ENCODE measurements at places on chromosomes 7 and 10. TPM values are rescaled to one million over a fixed set of nuclear protein-coding genes. Genes with fewer than 3 reads are reported as not detected.

DNA sequence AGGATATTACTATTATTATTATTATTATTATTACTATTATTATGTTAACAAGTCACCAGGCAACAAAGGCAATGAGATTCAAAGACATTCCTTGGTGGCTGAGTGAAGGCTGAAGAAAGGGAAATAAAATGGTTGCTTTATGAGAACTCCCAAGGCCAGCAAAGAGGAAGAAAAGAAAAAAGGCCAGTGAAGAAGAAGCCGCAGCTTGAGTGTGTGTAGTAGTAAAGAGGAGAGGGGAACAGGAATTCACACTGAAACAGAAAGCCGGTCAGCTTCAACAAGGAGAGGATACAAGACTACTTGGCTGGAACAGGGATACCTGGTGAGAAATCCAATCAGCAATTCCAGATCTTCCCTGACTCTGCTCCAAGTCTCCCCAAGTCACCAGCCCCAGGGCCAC, 42.4 kb downstream of the PLXNA4 start:
- DNase-seq, result no peak
- H3K36me3 ChIP-seq, result no peaks in the 10 kb centered on the region
- no peaks in the 10 kb centered on the region for H3K4me1 ChIP-seq
- H3K4me3 ChIP-seq, result no peak overlapping the region
- no peak overlapping the region for H3K27ac ChIP-seq

DNA sequence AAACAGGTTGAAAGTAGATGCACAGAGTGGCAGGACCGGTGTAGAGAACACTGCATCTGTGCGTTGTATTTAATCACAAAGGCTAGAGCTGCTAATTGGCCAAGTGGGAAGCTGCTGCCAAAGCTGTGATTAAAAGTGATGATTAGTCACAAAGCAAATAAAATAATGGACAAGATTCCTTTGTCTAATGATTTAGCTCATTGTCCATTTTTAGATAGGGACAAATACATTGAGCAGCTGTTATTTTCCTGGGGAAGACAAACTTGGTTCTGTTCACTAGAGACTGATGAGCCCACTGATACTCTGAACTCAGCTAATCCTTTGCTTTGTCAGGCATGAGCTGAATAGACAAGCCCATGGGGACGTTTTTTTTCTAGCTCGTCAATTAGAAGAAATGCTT, 19.7 kb downstream of the UBE3C start:
- H3K4me1 ChIP-seq, result peaks cover 38% of the 10 kb centered on the region
- peak overlapping the region; percentile 73 for H3K27ac ChIP-seq
- peaks cover 2% of the 10 kb centered on the region for H3K36me3 ChIP-seq
- no peaks in the 10 kb centered on the region for H3K27me3 ChIP-seq
- H3K4me3 ChIP-seq, result no peak overlapping the region
- no peak for DNase-seq

DNA sequence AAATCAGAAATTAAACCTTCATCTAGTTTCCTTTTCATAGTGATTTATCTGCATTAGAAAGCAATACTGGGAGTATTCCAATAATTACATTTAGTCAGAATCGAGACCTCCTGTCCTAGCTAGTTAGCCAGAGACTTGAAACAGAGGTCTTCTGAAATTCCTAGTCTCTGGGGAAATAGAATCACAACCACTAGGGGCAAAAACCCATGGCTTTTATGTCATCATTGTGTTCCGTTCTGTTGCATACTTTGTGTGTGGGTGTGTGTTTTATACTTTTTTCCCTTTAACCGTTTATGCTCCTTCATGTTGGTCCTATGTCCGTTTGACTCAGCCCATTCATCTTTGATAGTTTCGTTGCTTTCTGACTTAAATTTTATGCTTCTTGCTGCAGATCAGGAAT, 79.8 kb downstream of the RALA start:
- H3K4me1 ChIP-seq, result no peaks in the 10 kb centered on the region
- H3K36me3 ChIP-seq, result peaks cover 19% of the 10 kb centered on the region
- H3K27ac ChIP-seq, result no peak overlapping the region
- no peak for DNase-seq
- no peaks in the 10 kb centered on the region for H3K27me3 ChIP-seq

DNA sequence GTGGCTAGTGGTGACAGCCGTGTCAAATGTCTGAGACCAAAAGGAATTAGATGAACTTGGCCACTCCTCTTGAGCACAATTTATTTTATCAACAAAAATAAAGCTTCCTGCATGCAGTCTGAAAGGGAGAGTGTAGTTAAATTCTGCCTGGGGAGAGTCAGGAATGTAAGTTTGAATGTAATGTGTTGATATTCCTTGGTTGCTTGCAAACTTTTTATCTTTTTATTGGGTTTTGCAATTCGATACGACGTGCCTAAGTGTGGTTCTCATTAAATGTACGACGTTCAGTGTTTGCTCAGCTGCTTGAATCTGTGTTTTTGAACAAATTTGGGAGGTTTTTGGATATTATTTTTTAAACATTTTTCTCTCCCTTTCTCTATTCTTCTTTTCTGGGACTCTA, 839.9 kb downstream of the CCSER2 start:
- H3K36me3 ChIP-seq, result no peaks in the 10 kb centered on the region
- no peak overlapping the region for H3K4me3 ChIP-seq
- DNase-seq, result no peak
- H3K27ac ChIP-seq, result no peak overlapping the region
- no peaks in the 10 kb centered on the region for H3K4me1 ChIP-seq

- no peak for DNase-seq
- H3K36me3 ChIP-seq, result no peaks in the 10 kb centered on the region
- no peaks in the 10 kb centered on the region for H3K27me3 ChIP-seq
Observed at GRCh38 chr7:46705386-46706255, 784.5 kb upstream of the IGFBP3 start.

DNA sequence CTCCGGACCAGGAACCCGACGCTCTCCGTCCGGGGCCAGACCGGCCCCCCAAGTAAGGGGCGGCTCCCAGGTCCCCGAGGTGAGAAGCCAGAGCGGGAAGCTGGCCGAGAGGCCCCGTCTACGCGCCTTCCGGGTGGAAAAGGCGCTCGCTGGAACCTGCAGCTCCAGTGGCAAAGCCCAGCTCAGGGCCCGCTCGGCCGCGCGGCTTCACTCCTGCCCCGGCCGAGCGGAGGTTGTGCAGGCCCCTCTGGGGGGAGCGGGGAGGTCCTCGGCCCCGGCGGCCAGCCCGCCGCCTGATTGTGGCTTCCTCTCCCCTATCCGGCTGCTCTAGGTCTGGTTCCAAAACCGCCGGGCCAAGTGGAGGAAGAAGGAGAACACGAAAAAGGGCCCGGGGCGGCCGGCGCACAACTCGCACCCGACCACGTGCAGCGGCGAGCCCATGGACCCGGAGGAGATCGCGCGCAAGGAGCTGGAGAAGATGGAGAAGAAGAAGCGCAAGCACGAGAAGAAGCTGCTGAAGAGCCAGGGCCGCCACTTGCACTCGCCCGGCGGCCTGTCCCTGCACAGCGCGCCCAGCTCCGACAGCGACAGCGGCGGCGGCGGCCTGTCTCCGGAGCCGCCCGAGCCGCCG, 2.9 kb downstream of the UNCX start:
- no peak for DNase-seq
- H3K27me3 ChIP-seq, result peaks cover 71% of the 10 kb centered on the region
- no peak overlapping the region for H3K4me3 ChIP-seq
- H3K4me1 ChIP-seq, result peaks cover 3% of the 10 kb centered on the region

DNA sequence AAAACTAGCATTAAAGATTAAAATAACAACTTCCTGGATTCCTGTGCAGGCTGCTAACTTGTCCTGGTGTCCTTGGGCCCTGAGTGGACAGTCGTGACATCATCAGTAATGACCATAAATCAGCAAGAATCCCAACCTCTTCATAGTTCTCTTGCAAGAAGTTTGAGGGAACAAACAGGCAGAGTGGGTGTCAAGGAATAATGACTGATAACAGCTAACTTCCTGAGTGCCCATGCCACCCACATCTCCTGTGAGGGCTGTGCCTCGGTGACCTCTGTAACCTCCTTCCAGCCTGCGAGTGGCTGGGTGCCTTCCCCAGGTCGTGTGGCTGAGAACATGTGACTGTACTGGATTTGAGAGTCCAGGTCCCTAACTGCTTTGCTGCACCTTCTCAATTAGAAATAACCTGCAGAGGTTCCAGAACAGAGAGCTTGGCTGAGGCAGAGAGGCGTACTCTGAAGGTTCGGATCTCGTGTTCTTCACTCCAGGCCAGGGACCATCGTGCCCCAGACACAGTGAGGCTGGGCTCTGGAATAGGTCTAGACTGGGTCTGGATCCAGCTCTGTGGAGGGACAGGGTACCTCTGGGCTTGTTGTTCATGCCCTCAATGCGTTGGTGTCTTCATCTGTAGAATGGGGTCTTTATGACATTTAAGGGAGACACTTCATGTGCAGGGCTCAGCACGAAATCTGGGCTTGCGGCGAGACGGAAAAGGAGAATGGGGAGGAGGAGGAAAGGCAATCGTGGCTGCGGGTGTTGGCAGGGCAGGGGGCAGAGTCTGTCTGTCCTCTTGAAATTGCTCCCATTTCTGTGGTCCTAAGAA, 313.1 kb upstream of the ZNF32 start:
- no peak for DNase-seq
- no peaks in the 10 kb centered on the region for H3K36me3 ChIP-seq
- H3K4me1 ChIP-seq, result no peaks in the 10 kb centered on the region
- H3K27me3 ChIP-seq, result peaks cover 5% of the 10 kb centered on the region
- H3K27ac ChIP-seq, result no peak overlapping the region

- no peaks in the 10 kb centered on the region for H3K27me3 ChIP-seq
- H3K4me1 ChIP-seq, result peaks cover 19% of the 10 kb centered on the region
- peak overlapping the region; percentile 94 for H3K4me3 ChIP-seq
- peak overlapping the region; percentile 99 for H3K27ac ChIP-seq
- peaks cover 4% of the 10 kb centered on the region for H3K36me3 ChIP-seq
Observed at GRCh38 chr10:14879124-14879927, 660 bp downstream of the SUV39H2 start.

- no peaks in the 10 kb centered on the region for H3K27me3 ChIP-seq
- peaks cover 13% of the 10 kb centered on the region for H3K36me3 ChIP-seq
- peaks cover 5% of the 10 kb centered on the region for H3K4me1 ChIP-seq
- DNase-seq, result no peak
- no peak overlapping the region for H3K27ac ChIP-seq
- no peak overlapping the region for H3K4me3 ChIP-seq
Observed at GRCh38 chr7:138237995-138238394, 161.7 kb downstream of the AKR1D1 start.

DNA sequence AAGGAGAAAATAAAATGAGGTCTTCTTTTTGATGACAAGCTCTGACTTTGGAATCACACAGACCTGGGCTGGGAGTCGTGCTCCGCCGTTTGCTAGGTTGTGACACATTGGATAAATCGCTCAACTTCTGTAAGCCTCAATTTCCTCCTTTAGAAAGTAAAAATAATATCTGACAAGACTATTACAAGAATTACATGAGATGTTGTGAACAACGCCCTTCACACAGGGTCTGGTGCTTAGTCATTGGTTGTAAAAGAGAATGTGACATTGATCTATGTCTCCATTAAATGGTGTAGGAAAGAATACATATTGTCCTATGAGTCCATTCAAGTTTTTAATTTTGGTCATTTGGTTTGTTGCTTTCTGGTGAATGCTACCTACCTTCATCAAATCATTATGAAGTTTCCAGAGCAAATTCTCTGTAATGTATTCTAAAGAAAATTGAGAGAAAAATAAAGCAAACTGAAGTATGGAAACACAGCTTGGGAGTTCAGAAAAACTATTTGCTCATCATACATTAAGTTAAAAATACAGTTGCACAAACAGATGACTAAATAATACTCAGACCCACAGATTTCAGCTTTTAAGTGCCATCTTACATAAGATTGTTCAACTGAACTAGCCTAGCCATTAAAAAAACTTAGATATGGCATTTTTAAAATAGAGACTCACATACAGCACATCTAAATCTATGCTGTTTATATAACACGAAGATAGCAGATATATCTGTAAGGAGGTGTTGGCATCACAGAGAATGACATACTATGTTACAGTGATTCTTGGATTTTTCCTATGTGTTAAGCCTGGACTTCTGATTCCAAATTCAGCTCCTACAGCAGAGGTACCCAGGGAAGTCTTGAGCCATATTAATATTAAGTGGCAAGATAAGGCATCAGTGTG, 12.3 kb upstream of the ADRB1 start:
- no peak overlapping the region for H3K4me3 ChIP-seq
- peaks cover 18% of the 10 kb centered on the region for H3K4me1 ChIP-seq
- no peak overlapping the region for H3K27ac ChIP-seq
- H3K36me3 ChIP-seq, result no peaks in the 10 kb centered on the region

DNA sequence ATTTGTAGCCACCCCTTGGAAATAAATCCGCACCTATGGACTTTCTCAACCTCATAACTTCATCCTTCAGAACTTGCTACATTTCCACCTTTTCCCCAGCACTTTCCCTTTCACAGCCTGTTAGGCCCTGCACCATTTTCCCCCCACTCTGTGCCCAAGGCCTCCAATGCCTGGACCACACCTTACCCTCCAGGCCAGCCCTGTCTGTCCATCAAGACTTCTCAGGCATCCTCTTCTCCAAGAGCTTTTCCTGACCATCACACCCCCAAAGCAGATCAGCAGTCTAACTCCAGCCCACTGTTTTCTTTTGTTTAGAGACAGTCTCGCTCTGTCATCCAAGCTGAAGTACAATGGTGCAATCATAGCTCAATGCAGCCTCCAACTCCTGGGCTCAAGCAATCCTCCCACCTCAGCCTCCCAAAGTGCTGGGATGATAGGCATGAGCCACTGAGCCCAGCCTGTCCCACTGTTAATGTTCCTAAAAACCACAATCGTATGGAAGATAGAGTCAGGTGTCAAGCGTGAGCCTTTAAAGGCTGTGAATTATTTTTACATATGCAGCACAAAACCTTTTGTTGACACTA, 116.8 kb downstream of the PARD3 start:
- no peak overlapping the region for H3K4me3 ChIP-seq
- no peak overlapping the region for H3K27ac ChIP-seq
- H3K4me1 ChIP-seq, result peaks cover 31% of the 10 kb centered on the region
- peaks cover 5% of the 10 kb centered on the region for H3K36me3 ChIP-seq

DNA sequence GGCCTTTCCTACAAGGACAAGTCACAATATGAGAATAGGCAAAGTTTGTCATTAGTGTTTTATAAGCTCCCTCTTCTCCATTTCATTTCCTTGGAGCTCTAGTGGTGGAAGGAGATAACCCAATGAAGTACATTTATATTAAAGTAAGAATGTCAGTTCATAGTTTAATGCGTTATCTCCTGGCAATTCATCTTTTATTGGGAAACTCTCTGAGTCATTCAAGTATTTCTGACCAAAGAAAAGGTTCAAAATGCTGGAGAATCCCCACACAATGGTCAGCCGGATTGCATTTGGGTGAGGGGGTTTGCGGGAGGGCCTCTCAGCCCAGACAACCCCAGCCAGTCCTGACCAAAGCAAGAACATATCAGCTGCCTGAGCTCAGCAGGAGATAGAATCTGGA, 321.5 kb upstream of the NRP1 start:
- no peak overlapping the region for H3K4me3 ChIP-seq
- H3K27me3 ChIP-seq, result peaks cover 7% of the 10 kb centered on the region

The CDC123 gene
- total RNA-seq, result 71.1 TPM

The GPR15LG gene
- not detected for total RNA-seq

The GSTO1 gene
- 127 TPM for total RNA-seq

The CCM2 gene
- total RNA-seq, result 43.0 TPM

The GNAT3 gene
- not detected for total RNA-seq

All from progenitor cell of endocrine pancreas (in vitro differentiated cells).